CD14-positive monocyte (primary cell): ENCODE measurements at places on chromosomes 2 and 18. TPM values are rescaled to one million over a fixed set of nuclear protein-coding genes. Genes with fewer than 3 reads are reported as not detected.

LYPD1 gene
- not detected in 2 replicates for polyA plus RNA-seq

ZAP70 gene
- 0.30 TPM for polyA plus RNA-seq

LYG2 gene
- polyA plus RNA-seq: not detected

DNA sequence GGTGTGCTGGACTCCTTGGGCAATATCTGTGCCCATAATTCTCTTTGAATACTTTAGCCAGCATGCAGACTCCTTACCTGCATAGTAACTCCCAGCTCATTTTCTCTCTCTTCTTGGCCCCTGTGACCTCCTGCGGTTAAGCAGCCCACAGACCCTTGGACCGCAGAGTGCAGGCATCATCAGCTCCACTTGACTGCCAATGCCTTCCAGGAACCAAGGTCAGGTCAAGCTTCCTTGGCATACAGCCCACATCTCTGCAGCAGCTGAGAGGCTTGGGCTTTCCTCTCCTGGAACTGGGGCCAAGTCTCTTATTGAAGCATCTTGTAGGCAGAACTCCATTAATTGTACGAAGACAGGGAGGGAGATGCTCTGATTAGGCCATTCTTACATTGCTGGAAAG, 130.1 kb upstream of the PIEZO2 start:
- no peak for DNase-seq
- H3K27me3 ChIP-seq: no peaks in the 10 kb centered on the region
- H3K4me3 ChIP-seq: no peak overlapping the region

DNA sequence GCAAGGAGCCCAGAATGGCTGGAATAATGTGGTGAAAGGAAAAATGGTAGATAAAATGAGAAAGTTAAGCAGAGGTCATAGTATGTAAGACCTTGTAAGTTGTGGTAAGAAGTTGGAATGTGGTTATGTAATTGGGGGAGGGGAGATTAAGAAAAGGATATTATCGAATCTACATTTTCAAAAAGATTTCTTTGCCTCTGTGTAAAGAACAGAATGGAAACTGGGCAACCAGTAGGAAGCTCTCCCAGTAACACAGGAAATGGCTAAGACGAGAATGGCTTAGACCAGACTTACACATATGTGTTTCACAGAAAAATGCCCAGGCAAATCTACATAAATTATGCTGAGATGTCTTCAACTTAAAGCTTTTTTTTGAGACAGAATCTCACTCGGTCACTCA, 13.2 kb downstream of the MEMO1 start:
- no peaks in the 10 kb centered on the region for H3K27me3 ChIP-seq
- no peak for DNase-seq
- H3K4me3 ChIP-seq: no peak overlapping the region
- peaks cover 16% of the 10 kb centered on the region for H3K4me1 ChIP-seq
- peaks cover 4% of the 10 kb centered on the region for H3K36me3 ChIP-seq

FTCDNL1 gene
- 7.3 TPM for polyA plus RNA-seq
